Activated T-helper 1 cell treated with anti-CD3 and anti-CD28 coated beads, Interleukin-12 subunit alpha, Interleukin-12 subunit beta, Interleukin-2, Interleukin-4 antibody, amounts not matched to agents 30 ng/mL and 10 ng/mL and 1 ng/mL, durations not matched to agents 14 hours and 24 hours and 36 hours (primary cell): ENCODE measurements at places on chromosomes 16 and 17.

GRCh38 chr16:4159726-4160125 lies 43.5 kb upstream of the ADCY9 start:
- no peak for DNase-seq

DNA sequence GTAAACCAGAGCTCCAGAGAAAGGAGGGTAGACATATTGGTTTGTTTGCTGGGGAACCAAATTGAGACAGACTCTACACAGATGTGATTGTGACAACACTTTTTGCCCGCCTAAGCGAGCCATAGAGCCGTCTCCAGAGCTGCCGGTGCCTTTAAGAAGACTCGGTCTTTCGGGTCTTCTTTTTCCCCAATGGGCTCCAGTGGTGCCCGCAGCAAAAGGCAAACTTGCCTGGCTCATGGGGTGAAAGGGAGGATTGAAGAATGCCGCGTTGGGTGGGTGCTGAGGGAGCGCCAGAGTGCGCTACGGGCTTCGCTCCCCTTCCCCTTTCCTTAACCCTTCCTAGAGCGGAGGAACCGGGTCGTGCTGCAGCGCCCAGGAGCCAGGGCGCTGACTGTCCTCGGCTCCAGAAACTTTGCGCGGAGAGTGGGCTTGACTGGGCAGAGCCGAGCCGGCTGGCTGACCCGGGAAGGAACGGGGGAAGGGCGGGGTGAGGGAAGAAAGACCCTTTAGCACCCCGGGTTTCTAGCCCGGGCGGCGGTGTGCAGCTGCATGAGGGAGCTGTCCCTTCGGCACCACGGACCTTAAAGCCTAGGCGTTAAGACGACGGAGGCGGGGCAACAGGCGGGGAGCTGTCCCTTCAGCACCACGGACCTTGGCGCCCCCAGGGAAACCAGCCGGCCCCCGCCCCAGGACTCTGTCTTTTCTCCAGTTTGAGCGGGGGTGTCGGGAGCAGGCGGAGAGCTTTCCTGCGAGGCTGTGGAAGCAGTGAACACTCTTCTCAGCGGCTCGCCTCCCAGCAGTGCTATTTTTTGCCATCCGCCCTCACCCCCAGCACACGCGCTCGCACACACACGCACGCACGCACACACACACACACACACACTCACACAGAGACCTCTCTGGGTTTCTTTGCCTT lies at the start of gene CACNG3:
Gene CACNG3, plus strand, starts transcription at position 880 of the 916 bp plus-strand sequence. CDS start 420 bp downstream, outside the sequence.
- DNase-seq = peak; percentile 45

DNA sequence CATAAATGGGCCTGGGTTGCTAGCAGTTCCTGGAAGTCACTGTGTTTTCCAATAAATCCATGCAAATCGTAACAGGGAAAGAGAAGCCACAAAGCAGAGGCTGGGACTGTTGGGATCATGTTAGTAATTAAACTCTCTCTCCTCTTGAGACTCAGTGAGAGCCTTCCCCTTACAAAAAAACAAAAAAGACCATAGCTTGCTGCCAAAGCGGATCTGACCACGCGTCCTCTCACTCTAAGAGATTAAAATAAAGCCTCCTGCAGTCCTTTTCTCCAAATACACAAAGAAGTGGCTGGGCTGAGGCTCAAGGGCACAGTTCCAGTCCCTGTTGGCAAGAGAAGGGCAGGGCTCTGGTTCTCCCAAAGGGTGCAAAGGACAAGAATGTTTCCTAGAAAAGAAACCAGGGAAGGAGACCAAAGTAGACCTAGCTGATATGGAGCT lies 38.5 kb downstream of the PIGL start:
- DNase-seq = no peak

DNA sequence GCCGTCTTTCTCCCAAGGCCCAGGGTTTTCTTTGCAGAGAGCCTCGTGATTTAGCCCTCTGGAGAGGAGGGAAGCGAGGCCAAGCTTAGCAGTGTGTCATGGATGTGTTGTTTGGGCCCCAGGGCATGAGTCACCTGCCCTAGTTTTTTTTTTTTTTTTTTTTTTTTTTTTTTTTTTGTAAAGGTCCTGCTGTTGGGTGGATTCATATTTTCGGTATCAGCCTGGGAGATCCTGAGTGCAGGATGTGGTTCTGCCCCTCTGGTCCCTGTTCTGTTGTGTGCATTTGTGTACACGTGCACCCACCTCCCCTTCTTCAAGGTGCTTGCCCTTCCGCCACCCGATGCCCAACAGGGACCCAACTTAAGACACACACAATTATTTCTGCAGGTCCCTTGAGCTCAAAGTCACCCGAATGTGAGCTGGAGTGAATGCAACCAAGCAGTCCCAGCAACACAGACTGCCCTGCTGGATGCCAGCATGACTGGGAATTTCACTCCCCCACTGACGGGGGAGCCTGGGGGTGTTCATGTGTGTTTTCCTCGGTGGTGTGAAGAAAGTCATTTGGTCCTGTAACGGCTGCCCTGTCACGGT lies 265.8 kb upstream of the TNRC6C start:
- no peak for DNase-seq
